ENCODE measurements at places on chromosomes 12 and 14. TPM values are rescaled to one million over a fixed set of nuclear protein-coding genes. Genes with fewer than 3 reads are reported as not detected.
A peak's percentile ranks its signal among the peaks of the same experiment; 100 is the strongest.

DNA sequence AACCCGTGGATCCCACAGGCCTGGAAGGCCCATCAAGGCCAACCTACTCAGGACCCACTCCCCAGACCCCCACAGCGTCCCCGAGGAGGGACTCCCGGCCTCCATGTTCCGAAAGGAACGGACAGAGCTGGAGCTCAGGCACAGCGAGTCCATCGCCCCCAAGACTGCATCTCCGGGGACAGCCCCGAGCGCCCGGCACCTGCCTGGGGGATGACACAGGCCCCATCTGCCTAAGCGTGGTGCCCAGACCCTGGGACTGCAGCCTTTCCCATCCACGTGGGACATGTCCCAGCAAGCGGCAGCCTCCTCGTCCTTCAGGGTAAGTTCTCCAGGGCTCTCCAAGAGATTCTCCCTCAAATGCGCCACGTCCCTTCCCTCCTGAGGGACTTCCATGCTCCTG is 12.1 kb upstream of the DIO3 start:
- DNase-seq, result no peak

GRCh38 chr14:102451064-102451352 is 58.6 kb downstream of the ANKRD9 start:
- DNase-seq, result no peak

ZNF641 gene
- total RNA-seq, result 11.1 TPM

DNA sequence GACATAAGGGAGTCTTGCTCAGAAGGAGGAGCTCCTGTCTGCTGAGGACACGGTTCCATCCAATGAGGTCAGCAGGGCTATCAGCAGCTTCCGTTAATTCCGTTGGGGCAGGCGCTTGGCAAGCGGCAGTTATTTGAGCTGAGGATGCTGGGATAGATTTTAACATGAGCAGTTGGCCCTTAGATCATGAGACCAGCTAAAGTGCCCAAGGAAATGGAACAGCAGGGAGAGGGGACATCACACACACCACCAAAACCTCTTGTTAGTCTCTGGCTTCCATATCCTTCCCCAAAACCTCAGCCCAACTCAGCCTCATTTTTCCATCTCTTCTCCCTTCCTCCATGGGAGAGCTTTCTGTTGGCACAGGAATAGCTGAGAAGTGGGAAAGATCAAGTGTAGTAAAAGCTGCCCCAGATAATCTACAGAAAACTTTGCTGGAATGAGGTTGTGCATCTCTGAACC is 138.7 kb upstream of the PZP start:
- DNase-seq, result no peak

DHRS2 gene
- total RNA-seq, result 7.6 TPM

C12orf54 gene
- total RNA-seq, result not detected

DNA sequence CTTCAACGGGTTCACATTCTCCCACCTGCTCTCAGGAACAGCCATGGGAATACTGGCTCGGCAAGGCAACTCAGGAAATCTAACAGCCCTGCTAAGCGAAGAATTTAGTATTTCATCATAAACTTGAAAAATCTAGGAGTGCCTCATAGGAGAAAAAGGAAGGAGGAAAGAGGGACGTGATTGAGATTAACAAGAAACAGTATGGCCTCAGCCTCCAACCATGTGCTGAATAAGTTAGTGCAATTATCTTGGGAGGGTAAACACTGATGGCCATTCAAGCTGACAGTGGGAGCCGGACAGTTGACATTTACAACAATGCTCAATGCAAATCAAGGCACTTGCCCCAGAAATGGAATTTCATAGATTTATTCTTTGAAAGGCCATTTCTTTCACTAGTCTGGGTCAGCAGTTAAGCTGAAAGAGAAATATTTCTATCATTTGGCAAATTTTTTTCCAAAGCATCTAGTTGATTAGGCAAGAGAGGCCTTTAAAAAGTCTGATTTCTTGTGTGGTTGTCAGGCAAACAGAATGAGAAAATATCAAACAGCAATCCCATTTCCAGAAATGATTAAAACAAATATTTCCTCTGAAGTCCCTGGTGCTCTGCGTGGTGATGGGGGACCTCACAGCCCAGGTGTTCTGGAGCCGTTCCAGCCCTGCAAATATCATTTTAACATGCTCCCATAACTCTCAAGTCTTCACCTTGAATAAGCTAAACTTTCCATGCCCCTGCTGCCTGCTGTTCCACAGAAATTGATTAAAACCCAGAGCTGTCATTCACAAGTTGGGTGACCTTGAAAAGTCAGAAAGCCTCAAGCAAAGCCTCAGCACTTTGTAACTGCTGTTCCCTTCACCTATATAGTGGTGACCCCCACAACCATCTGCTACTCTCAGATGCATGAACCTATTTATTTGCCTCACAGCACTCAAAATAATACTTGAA is 121.6 kb downstream of the PHLDA1 start:
- no peak for DNase-seq

CCDC197 gene
- not detected for total RNA-seq

- peak; percentile 60 for DNase-seq
Observed at GRCh38 chr14:93734086-93734822, 54.0 kb downstream of the PRIMA1 start.

DNA sequence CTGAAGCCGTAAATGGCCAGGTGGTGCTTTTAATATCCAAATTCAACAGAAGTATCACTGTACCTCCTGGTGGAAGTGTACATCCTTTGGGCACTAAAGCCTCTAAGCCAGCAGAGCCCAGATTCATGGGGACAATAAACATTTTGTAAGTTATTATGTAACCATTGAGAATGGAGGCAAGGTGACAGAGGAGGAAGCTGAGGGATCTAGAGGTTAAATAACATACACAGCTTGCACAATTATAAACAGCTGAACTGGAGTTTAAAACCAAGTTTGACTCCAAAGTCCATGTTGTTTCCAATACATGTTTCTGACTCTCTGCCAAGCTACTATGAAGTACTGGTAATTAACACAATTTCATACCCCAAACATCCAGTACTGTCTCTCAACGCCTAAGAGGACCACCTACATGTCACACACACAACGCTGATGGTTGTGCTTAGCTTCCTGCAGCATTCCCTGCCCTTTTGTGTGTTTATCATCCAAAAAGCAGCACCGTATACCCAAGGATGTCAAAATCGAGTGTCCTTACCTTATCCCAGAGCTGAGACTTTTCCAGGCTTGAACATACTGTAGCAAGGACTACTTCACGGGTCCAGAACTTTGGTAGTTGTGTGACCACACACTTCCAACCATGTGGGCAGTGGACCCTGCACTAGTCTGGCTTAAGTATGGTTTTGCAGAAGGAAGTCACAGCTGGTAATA is 41.3 kb downstream of the EGLN3 start:
- DNase-seq, result no peak

GRCh38 chr14:21191261-21191808 is 35.5 kb upstream of the OR5AU1 start:
- no peak for DNase-seq

DNA sequence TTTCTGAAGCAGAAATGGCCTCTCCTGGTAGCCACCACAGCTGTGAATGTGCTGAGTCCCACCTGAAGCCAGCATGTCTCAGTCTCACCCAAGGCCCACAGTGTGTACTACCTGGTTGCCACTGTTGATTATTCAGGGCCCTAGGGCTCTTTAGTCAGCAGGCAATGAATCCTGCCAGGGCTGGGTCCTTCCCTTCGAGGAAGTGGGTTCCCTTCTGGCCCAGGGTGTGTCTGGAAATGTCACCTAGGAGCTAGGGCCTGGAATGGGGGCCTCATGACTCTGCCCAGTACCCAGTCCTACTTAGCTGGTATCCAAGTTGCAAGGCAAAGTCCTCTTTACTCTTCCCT is 207.4 kb downstream of the SYNE2 start:
- no peak for DNase-seq

GRCh38 chr12:120649442-120650232 is 9.2 kb downstream of the CABP1 start:
- peak; percentile 39 for DNase-seq

All from Daoy (cell line).